ENCODE measurements at places on chromosomes 6 and 20.
A peak's percentile ranks its signal among the peaks of the same experiment; 100 is the strongest.

GRCh38 chr6:135183002-135183531 lies 2.0 kb downstream of the MYB start:
- no peak for DNase-seq

GRCh38 chr6:68632734-68633133 lies 2.3 kb upstream of the ADGRB3 start:
- DNase-seq, result no peak

GRCh38 chr20:34581341-34582184 lies 23.0 kb downstream of the MAP1LC3A start:
- peak; percentile 81 for DNase-seq

- DNase-seq, result peak; percentile 87
Observed at GRCh38 chr6:135212020-135212806, 31.1 kb downstream of the MYB start.

DNA sequence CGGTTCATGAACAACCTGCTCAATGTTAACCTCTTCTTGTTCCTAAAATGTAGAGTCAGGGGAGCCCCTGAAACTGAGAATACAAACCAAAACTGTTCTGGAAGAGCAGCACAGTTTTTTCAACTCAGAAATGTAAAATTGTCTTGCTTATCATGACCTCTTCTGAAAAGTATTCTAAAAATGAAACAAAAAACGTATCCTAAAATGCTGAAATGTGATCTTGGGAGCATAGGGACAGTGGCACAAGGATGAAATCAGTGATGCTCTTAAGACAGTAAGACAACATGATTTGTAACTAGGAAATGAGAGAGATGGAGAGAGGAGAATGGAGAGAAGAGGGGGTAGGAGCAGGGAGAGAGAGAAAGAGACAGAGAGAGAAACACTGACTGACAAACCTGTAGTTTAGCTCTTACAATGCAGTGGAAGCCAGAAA lies 27.5 kb downstream of the NCOA7 start:
- DNase-seq, result peak; percentile 62

DNA sequence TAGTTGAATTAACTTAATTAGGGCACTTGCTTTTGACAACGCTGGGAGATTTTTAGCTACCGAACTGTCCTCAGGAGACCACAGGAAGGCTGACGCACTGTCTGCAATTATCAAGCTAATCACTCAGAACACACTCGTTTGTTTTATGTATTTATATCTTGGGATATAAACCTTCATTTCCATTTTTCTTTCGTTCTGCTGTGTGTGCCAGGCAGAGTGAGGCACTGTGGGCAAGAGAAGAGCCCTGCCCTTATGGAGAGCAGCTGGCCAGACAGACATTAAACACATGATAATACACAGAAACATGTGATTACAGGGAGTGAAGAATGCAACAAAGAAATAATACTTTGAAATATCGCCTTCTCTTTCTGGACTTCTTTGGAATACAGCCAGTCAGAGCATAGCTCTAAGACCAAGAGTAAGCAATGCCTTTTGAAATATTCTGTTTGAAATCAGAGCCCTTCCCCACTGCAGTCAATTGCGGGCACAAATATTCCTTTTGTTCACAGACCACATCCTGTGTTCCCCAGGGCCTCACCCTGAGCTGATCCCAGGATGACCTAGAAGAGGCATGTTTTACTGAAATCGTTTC lies 96.8 kb downstream of the ANKRD60 start:
- peak; percentile 83 for DNase-seq

DNA sequence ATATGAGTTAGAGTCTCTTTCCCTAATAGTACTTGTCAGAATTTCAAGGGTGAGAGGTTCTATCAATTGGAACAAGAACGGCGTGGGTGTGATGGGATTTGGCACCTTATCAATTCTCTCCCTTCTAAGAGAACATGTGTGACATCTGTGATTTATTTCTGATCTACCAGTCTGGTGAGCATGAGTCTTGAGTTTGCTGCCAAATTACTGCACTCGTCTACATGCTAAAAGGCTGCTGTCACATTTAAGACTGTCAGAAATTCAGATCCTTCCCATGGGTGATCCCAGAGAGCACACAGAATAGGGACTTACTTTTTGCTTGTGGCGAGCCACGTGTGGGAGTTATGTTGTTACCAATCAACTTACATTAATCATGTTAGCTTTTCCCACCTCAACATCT lies 370.2 kb upstream of the SASH1 start:
- DNase-seq, result no peak

DNA sequence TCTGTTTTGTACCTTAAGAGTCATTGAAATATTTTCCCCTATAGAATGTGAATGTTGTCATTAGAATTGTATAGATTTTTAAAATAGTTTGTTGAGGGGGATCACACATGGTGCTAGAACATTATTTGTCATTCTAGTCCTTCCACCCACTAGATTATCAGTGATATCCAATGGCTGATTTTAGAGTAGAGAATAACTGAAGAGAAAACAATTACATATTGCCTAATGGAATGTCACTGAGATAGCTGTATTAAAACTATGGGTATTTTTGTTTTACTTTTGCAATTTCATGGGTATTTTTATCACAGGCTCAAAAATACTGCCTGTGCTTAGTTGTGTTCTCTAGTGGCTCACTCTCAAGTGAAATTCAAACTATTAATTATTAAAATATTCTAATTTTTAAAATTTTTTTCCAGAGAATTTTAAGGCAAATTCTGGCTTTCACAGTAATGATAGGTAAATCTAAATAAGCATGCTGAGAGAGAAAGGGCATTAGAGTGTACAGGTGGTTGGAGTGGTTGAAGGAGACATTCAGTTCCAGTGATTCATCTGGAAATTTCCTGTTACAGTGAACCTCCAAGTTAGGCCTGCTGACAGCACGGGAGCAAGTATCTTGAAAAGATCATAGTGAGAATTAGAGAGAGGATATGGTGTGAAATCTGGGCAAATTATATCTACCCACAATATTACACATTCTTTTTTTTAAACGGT lies 399.6 kb downstream of the NKAIN2 start:
- DNase-seq, result peak; percentile 63

DNA sequence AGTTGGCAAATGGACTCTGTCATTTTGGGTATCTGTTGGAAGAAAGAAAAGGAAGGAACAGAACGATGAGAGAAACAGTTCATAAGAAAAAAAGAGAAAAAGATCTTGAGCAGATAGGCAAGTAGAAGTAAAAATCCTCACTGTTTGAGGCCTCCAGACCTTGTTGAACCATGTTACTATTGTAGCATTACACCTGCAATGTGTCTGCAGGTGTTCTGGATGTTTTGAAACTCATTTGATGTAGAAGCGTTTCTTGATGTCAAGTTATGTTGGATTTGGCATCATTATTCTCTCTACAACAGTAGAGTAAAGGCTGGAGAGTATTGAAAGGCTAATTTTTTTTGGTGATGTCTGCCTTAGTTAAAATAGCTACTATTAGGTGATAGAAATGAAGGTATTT lies 108.7 kb downstream of the CARMIL1 start:
- no peak for DNase-seq

DNA sequence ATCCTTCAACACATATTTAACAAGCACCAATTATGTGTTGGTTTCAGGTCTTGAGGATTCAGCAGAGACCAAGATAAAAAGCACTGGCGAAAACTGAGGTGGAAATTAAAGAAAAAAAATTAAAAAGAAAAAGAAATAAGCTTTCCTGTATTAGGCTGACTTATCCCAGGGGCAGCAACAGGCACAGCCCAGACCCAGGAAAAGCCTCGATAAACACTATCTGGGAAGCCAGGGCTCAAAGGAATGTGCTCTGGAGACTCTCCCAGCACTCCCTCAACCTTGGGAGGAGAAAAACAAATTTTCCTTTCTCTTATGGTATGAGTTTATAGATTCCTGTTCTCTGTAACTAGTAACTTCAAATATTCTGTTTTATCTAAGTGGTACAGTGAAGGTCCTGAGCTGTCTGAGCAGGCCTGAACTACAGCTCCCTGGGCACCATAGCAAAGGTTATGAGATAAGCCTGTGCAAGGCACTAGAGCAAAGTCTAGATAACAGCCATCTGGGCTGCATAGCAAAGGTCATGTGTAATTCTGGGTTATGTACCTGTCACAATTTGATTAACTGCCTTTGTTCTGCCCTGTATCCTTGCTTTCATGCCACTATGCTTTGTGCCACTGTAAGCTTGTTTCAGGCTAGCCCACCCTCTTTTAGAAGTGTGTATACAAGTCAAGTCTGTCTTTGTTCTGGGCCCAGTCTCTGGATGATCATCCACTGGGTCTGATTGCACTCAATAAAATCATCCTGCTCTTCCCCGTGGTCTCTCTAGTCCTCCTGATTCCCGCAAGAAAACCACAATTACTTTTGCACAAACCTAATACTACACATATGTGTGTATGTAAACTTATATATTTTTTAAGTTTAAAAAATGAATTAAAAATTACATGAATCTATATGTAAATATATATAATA lies 54.0 kb downstream of the IL22RA2 start:
- no peak for DNase-seq

DNA sequence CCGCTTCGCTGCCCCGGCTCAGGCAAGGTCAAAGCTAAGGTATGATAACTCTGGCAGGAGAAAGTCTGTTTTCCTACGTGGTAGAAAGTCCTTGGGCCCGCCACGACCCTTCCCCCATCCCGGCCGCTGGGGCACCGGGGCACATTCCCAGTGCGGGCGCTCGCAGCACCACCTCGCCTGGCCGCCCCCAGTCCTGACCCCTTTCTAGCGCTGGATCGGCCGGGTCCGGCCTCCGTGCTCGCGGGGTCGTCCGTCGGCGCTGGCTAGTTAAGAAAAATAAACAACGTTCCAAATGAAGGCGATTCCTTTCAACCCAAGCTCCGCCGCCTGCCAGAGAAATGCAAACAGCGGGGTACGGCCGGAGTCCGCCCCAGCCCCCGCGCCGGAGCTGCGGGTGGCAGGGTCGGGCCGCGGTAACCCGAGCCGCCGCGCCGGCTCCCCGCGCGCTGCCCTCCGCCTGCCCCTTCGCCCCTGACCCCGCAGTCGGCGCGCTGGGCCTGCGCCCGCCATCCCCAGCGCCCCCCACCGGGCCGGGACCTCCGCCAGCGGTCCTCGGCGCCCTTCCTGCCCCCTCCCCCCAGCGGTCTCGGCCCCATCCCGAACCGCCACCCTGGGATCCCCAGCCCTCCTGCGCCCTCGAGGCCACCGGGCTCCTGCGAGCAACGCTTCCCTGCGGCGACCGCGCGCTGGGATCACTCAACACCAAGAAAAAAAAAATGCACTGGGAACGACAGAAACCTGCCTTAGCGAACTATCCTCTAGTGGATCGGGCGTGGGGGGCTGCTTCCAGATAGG lies 37.6 kb downstream of the NCR2 start:
- DNase-seq, result no peak

DNA sequence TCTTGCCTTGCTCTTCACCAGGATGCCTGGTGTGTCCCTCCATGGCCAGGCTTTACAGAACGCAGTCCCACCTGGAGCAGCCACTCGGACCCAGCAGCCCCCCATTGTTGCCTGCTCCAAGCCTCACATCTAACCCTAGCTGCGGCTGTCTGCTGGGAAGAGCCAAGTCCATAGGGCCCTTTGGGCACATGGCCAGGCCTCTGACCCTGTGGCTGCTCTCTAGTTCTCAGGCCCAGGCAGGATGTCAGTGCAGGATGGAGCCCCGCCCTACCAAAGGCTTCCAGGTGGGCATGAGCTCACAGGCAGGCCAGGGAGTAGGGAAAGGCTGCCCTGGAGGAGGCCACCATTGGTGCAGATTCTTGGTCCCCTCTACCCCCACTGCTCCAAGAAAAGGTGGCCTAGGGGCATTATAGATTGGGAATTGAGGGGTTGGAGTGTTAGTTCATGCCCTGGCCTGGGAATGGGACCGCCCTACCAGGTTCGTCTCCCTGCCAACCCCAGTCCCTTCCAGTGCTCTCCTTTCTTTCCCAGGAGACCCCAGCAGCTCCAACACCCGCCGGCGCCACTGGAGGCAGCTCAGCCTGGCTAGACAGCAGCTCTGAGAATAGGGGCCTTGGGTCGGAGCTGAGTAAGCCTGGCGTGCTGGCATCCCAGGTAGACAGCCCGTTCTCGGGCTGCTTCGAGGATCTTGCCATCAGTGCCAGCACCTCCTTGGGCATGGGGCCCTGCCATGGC lies 18.7 kb downstream of the MAVS start:
- DNase-seq, result no peak

GRCh38 chr6:105675715-105676397 lies 273.0 kb upstream of the PREP start:
- DNase-seq, result peak; percentile 82

DNA sequence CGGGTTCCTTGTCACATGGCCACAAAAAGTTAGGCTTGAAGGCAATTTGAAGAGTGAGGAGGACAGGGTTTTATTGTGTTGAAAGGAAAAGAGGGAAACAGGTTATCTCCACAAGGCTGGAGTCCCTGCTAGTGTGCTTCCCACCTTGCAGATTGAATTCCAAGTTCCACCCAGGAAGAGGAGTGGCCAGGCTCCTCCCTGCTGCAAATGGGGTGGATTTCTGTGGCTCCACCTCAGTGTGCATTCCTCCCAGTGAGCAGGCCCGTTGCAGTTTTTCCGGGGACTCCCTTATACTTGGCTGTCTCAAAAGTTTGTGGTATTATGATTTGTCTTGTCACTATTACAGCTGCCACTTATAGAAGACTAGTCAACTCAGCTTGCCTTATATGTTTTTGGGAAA lies 281.8 kb upstream of the PLCB4 start:
- DNase-seq, result no peak

- no peak for DNase-seq
Observed at GRCh38 chr6:167079853-167080297, 43.0 kb upstream of the CCR6 start.
